ENCODE measurements at places on chromosomes 6 and 20. TPM values are rescaled to one million over a fixed set of nuclear protein-coding genes. Genes with fewer than 3 reads are reported as not detected.

The EGFL8 gene
- total RNA-seq, result 1.8 TPM

The MYL9 gene
- 14.8 TPM for total RNA-seq

The PARD6B gene
- 2.7 TPM for total RNA-seq

The SLC22A16 gene
- not detected for total RNA-seq

The SCRT2 gene
- total RNA-seq, result not detected

The OTOR gene
- not detected for total RNA-seq

The PABPC1L gene
- total RNA-seq, result 15.4 TPM
